ENCODE measurements at places on chromosomes 3 and 15.

DNA sequence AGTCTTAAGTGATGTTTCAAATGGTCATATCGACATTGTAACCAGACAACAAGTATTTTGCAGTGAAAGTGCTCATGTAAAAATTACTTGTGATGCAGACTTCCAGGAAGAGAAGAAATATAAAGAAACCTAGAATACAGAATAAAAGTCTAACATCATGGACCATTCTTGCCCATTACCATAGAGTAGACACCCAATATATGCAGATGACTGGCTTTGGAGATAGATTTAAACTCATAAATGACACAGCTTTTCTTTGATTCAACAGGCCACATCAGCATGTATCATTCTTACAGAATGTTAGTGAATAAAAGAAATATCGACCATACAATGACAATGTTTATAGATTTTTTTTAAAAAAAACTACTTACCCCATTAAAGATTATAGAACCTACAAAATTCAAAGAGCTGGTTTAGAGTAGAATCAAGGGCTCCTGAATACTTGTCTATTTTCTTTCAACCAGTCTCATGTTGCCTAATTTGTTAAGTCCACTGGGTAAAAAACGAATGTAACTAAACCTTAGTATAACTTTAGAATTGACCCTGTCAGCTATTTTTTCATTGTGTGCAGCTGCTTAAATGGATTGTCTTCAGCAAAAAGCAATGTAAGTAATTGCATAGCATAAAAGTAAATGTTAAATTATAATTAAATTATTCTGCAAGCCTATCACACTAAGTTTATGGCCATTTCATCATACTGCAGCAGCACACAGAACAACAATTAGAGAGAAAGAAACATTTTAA lies 268.7 kb upstream of the AGTR1 start:
- DNase-seq, result no peak

DNA sequence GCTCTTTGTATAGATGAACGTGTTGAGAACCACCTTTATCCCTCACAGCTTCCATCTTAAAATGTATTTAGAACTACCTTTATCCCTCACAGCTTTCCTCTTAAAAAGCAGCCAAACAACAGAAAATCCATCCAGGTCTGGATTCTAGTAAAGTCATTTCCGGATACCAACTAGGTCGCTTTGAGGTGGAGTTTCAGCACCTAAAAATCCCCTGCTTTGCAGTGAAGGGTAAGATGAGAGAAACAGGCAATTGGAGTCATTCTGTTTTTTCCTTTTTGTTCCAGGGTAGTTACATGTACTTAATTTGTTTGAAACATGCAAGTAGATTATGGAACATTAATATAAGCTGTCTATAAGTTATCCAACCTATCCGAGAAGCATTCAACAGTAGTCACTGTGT lies 192.0 kb downstream of the UBE2E2 start:
- DNase-seq, result no peak

DNA sequence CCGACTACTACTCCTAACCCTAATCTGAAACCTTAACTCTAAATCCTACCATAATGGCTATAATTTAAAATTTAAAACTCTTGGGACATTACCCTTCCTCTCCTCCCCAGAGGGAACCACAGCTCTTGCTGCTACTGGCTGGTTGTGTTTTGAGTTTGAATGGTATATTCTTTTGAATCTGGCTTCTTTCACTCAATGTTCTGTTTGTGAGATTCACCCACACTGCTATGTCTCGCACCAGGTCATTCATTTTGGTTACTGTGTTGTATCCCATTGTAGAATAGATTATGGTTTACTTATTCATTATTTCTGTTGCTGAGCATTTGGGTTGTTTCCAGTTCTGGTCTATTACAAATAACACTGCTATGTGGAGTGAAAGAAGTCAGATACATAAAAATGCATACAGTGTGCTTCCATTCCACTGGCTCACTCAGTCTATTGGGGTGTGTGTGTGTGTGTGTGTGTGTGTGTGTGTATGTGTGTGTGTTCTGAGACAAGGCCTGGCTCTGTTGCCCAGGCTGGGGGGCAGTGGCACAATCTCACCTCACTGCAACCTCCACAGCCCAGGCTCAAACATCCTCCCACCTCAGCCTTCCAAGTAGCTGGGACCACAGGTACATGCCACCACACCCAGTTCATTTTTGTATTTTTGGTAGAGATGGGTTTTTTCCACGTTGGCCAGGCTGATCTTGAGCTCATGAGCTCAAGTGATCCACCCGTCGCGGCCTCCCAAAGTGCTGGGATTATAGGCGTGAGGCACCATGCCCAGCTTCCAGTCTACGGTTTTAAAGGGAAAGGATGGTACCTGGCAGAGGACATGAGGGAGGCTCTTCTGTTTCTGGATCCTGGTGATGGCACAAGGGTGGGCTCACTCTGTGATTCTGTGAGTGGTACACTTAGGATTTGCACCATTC lies 19.2 kb upstream of the SYNM start:
- no peak for DNase-seq

- no peak for DNase-seq
Measured at GRCh38 chr15:80514071-80514780, 110.0 kb downstream of the ARNT2 start.

DNA sequence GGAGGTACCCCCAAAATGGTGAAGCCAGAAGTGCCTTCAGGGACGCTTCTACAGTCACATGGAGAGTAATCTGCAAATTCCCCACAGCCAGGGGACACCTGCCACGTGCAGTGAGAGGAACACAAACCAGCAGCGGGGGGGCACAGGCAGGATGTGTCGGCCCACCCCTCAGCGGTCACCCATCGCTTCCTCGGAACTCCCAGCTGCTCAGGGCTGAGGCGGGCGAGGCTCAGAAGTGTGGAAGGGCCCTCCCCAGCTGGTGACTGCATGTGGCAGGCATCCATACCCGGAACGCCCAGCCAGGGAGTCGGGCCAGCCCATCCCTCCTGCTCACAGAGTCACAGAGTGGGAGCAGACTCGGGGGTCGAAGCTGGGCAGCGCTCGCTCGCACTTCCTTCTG lies 63.7 kb downstream of the SLC12A8 start:
- no peak for DNase-seq

DNA sequence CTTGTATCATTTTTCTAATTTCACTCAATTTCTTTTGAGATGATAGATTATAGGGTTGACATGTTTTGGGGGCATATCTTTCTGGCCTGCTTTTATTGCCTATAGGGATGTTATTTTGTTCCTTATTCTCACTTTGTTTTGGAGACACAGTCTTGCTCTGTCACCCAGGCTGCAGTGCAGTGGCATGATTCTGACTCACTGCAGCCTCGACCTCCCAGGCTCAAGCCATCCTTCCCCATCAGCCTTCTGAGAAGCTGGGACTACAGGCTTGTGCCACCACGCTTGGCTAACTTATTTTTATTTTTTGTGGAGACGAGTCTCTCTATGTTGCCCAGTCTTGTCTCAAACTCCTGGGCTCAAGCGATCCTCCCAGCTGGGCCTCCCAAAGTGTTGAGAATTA lies 72.8 kb upstream of the FAN1 start:
- no peak for DNase-seq

- no peak for DNase-seq
Measured at GRCh38 chr3:24161841-24162240, 216.8 kb downstream of the NR1D2 start.

GRCh38 chr3:26280517-26280916 lies 342.1 kb upstream of the LRRC3B start:
- no peak for DNase-seq

DNA sequence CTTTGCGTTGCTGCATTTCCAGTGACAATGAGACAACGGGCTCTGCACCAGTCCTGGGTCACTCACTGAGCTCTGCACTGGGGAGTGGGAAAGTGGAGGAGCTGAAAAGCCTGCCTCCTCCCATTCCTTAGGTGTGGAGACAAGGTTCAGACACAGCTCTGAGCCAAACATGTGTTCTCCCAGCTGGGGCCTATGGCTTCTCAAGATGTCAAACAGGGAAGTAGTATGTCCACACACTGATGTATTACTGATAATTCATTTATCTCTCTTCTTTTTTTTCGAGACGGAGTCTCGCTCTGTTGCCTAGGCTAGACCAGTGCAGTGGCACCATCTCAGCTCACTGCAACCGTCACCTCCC lies 90.2 kb upstream of the SLC4A7 start:
- DNase-seq, result no peak

All from anterior cingulate cortex (tissue), 58 donors.